ENCODE measurements at places on chromosomes 11 and 22.

GRCh38 chr11:2451336-2451735 is 6.5 kb downstream of the KCNQ1 start:
- no peak for DNase-seq

GRCh38 chr22:47976219-47976618 is 1213.8 kb downstream of the TBC1D22A start:
- DNase-seq = no peak

DNA sequence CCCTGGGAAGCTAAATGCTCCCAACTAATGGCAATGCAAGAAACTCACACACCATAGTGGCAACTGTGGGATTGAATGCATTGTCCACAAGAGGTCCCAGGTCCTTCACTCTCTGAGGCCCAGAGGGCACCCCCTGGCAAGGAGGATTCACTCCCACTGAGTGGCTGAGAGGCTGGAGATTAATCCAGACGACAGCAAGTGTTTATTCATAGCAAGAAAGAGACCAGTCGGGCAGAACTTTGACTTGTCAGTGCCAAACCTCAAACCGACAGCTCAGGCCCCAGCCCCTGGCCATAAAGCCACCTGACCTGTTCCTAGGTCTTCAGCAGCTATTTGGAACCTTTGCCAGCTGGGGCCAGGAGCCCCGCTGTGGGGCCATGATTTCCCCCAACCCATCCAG is 54.5 kb upstream of the MPEG1 start:
- no peak for DNase-seq

GRCh38 chr22:20968281-20968977 is 1.4 kb downstream of the AIFM3 start:
- no peak for DNase-seq

GRCh38 chr11:72798361-72798760 is 4.5 kb upstream of the STARD10 start:
- DNase-seq = no peak

GRCh38 chr11:123517559-123518364 is 87.7 kb downstream of the GRAMD1B start:
- no peak for DNase-seq

GRCh38 chr22:44894321-44894720 is 115.5 kb downstream of the PHF21B start:
- no peak for DNase-seq

- DNase-seq = no peak
Measured at GRCh38 chr11:41897991-41898390, 438.5 kb upstream of the LRRC4C start.

- DNase-seq = no peak
Measured at GRCh38 chr11:57303990-57304579, 20.7 kb downstream of the TNKS1BP1 start.

- DNase-seq = no peak
Measured at GRCh38 chr11:119506436-119506835, 83.5 kb upstream of the THY1 start.

GRCh38 chr11:118522571-118523072 is 4.7 kb upstream of the TTC36 start:
- no peak for DNase-seq
